Subcutaneous adipose tissue (tissue), 4 donors: ENCODE measurements at places on chromosomes 2 and 18. TPM values are rescaled to one million over a fixed set of nuclear protein-coding genes. Genes with fewer than 3 reads are reported as not detected.

Gene PARD3B
- total RNA-seq = 55.2 TPM

Gene TAF4B
- 9.9 TPM for total RNA-seq

Gene BOLL
- total RNA-seq = not detected

Gene CYB5A
- total RNA-seq = 360 TPM

Gene STK36
- 19.4 TPM for total RNA-seq

Gene TEKT4
- total RNA-seq = not detected
